ENCODE measurements at places on chromosomes 11 and 22.

GRCh38 chr11:55501014-55501413 is 53.3 kb upstream of the OR4C15 start:
- no peak for DNase-seq

- no peak for DNase-seq
Measured at GRCh38 chr22:37571992-37572373, 7.9 kb downstream of the LGALS2 start.

DNA sequence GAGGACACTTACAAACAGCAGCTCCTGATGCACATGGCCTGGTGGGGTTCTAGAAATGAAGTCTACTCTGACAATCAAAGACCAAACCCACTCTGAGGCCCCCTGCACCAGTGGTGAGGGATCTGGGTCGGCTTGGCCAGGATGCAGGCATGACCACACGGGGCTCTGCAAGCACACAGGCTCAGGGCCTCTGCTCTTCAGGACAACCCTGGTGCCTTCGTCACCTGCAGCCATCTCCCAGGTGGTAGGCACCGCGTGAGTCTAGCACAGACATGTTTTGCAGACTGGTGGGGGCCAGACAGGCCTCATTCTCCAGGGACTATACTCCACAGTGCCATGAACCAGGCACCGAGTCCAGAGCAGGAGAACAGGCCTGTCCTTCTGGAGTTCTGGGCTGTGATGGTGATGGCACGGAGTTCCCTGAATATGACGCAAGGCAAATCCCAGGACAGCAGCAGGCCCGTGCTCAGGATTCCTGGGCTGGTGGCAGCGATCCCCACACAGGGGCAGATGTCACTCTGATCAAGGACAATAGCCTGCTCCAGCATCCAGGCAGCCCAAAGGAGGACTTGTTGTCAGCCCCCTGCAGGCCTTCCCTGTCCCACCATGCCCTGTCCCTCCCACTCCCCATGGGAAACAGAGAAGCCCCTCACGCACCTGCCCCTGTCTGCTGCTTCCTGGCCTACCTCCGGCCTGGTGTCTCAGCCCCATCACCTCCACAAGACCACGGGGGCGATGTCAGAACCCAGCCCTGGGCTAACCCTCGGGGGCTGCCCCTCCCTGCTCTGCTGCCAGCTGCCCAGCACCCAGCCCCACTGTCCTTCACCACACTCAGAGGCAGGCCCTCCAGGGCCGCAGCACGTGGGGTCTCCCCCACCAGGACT is 36.1 kb downstream of the GNB1L start:
- no peak for DNase-seq

DNA sequence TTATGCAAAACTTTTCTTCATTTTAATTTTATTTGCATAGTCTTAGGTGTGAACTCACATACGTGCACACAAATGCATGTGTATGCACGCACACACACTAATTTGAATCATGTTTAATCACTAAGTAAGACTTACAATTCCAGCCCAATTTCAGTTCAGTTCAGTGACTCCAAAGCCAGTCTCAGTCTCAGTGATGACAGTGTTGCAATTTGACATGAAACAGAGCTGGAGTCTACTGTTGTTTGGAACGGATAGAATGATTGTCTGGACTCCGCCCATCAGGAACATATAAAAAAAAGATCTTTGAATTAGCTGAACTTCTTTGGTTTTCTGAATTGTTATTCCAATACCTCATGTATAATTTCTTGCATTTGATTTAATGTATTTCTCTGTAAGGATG is 14.9 kb upstream of the OR51S1 start:
- peak; percentile 6 for DNase-seq

DNA sequence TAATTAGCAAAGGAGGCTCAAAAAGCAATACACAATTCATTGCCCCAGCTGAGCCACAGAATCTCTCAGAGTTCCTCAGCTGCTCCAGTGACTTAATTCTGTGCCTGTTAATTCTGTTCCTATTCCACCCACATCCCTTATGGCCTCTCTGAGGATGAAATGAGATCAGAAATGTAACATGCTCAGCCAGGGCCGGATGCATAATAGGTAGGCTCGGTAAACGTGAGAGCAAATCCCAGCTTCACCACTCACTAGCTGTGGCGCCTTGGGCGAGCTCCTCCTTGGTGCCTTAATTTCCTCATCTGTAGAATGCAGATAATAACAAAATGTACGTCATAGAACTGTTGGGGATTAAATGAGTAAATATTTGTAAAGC is 42.8 kb upstream of the DKK3 start:
- DNase-seq: no peak

GRCh38 chr22:46866591-46866990 is 104.1 kb downstream of the TBC1D22A start:
- no peak for DNase-seq

DNA sequence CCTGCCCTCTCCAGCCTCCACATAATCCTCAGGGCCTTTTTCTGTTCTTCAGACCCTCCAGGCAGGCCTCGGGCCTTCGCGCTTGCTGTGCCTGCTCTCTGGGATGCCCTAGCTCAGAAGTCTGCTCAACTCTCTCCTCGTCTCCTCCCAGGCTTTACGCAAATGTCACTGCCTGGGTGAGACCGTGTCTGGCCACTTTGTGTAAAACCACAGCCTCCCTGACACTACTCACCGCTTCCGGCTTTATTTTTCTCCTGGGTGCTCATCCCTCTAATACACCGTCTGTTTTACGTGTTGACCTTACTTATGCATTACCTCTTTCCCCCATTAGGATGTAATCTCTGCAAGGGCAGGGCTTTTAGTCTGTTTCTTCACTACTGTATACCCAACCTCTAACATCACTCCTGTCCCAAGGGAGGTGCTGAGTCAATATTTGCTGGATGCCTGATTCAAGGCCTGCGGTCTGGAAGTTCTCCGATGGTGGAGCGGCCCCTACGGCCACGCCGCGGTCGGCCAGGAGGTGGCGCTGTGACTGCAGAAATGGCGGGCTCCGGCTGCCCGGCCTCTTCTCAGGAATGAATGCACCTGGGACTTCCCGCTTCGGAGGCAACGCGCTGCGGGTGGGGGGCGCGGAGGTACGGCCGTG is 58.2 kb upstream of the THY1 start:
- peak; percentile 98 for DNase-seq

DNA sequence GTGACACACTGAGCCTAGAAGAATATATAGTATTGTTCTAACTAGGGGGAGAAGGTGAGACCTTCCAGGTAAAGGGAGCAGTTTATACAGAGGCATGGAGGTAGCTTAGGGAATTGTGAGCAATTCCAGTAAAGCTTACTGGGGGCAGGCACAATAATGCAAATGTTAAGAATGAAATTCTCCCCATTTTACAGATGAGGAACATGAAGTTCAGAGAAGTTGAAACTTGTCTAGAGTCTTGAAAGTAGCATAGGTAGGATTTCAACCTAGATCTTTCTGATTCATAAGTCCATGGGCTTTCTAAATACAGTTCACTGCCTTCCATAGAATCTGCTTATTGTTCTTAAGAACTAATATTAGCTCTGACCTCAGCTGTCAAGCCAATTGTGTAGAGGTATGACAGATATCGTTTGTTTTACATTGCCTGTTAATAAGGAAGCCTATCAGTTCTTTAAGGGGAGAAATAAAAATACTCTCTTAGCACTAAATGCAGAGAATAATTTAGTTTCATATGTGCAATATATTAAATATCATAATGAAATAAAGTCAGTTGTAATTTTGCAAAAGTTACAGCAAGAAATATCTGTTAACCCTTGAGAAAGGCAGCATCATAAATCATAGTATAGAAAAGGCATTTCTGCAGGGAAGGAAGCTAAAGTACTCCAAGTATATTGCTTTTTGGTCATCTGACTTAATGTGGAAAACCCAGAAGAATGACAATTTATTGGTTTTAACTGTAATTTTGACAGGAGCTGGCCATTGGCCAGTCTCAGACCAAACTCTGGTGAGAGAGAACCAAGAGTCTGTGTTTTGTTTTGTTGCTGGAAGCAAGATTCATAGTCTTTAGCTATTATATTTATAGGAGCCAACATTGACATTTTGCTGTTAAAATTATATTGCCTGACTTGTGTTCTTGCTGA is 181.8 kb downstream of the UVRAG start:
- no peak for DNase-seq

DNA sequence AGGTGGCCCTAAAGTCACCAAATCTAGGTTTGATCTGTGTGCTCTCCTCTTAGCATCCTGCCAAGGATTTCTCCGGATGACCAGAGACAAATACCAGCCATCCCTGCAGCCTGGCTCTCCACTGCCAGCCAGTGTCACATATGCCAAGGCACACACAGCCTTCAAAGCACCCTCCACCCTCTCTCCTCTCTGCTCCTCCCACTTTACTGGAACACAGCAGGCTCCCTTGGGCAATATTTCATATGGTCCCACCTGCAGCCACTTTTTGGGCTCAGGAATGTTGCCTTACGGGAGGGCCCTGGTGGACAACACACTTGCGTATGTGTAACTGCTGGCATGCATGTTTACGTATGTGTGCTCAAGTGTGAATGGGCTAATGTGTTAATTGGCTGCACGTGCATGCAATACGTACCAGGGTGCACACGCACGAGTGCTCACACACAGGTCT is 183.9 kb downstream of the CEP164 start:
- DNase-seq: no peak

DNA sequence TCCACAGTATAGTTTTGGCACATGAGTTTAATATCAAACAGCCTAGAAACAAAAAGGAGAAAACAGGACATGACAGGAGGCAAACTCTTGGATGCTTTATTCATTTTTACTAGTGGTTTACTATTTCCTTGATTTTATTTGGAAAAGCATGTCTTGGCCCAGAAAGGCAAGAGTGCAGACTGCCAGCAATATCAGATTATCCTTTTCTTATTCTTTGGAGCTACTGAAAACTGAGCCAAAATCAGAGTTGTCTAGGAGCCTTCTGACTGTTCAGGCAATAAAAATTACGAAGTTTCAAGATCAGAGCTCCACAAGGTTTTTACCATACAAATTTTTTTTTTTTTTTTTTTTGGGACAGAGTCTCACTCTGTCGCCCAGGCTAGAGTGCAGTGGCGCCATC is 16.0 kb downstream of the CELF1 start:
- DNase-seq: no peak

DNA sequence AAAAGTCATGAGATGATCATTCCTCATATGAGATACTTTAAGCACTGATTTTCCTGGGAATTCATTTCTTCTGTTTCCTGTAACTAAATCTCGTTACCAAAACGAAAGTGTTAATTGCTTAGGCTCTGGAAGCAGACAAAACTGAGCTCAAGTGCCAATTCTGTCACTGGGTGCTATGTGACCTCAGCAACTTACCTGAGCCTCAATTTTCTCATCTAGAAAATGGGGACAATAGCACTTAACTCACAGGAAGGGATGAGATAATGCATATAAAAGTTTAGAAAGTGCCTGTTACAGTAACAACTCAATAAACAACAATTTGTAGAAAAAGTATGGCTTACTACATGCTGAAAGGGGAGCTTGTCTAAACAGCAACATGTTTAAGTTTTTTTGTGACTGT is 170.2 kb upstream of the MTMR2 start:
- no peak for DNase-seq

- no peak for DNase-seq
Measured at GRCh38 chr11:69942333-69942820, 123.2 kb upstream of the FGF3 start.

DNA sequence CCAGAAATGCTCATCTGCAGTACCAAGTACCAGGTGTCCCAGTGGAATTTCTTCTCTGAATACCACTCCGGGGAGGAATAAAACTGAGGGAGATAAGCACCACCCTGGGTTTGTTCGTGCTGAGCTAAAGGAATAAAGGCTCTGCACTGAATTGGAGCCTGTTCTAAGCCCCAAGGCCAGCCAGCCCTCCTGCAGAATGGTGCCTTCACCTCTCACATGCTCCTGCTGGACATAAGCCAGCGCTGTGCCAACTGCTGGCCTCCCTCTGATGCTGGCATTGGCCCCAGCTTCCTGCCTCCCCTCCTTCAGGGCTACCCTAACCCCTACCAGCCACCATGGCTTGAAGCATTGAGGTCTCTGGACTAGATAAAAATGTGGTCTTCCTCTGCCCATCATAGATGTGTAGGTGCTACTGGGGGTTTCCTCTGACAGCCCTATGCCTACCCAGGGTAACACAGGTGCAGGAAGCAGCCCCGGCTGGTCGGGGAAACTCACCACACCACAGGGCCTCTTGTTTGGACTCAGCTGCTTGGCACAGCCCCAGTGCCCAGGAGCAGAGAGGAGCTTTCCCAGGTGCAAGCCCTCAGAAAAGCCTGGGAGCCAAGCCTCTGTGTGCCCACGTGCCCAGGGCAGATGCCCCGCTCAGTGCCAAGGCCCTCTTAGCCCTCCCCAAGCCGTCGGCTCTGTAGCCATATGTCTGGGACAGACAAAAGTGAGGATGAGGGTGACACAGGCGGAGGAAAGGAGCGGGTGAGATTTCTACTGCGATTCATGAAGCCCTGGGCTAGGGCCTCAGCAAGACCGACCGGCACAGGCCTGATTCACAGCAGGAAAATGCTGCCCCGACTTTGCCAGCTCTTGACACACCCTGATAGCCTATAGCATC is 34.1 kb upstream of the JAM3 start:
- no peak for DNase-seq

DNA sequence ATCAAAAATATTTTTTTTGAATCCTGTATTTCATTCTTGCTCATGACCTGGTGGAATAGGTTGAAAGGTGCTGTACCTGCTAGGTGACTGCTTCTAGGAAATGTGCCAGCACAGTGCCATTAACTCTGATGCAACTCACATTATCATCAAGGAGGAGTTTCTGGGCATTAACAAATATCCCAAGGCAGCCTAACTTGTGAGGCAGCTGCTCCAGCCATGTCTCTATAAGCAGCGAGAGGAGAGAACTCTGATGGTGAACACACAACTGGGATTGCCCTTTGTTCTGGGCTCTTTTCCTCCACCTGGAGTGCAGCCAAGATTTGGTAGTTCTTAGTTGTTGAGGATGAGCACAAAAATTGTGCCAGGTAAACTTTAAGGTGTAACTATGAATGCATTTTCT is 25.6 kb downstream of the HEPHL1 start:
- DNase-seq: no peak

GRCh38 chr22:26447584-26448329 is 18.7 kb downstream of the ASPHD2 start:
- no peak for DNase-seq

DNA sequence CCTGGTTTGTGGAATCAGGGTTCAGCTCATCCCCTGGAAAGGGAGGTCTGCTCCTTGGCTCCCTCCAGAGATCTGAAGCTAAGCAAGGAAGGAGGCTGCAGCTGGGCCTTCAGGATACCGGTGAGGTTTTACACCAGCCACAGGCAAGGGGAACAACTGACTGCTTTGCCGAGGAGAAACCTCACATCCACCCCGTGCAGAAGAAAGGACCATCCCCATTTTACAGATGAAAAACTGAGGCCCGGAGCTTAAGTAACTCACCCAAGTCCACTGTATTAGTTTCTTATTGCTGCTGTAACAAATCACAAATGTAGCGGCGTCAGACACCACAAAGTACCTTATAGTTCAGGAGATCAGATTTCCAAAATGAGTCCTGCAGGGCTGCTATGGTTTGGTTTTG is 173.7 kb downstream of the MN1 start:
- no peak for DNase-seq

- DNase-seq: no peak
Measured at GRCh38 chr11:118076754-118077281, at the start of gene TMPRSS4. Gene TMPRSS4 (plus strand): TSS chr11:118077078. CDS start chr11:118077303, 225 bp downstream.

- peak; percentile 84 for DNase-seq
Measured at GRCh38 chr22:27987557-27987956, 68.5 kb upstream of the PITPNB start.
